ENCODE measurements at places on chromosomes 3 and 15.
A peak's percentile ranks its signal among the peaks of the same experiment; 100 is the strongest.

DNA sequence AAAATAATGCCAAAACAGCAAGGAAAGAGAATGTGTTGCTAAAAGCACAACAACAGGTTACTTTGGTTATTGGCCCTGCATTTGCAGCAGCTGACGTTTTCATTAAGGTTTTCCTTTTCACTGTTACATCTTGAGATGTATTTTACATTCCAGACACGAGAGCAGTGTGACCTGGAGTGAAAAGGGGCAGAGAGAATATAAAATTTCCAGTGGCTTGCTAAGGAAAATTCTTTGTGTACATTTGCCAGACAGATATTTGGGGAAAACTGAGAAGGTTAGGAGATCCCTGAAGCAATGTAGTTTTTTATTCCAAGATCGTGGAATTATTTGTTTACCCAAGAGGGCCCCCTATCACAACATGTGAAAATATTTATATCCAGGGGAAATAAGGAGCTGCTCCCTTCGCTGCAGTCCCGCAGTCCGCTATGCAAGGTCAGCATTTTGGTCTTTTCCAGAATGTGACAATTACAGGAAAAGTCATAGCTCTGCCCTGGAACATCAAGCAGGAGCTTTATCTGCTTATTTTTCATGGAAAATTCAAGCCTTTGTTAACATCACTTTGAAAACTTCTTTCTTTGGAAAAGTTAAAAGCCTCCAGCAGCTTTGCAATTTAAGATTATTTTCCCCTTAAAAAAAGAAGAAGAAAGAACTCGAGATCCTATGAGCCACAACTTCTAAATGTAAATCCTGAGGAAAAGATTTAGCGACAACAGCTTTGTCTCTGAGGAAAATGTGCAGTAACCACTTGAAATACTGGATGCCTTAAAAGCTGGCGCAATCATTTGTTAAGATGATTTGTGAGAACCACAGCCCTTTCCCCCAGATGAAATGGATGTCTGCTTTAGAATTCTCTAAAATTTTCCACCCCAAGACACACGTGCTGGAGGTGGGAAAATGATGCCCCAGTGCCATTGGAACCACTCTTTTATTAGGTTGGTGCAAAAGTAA lies 256.4 kb upstream of the TPM1 start:
- no peak for DNase-seq

DNA sequence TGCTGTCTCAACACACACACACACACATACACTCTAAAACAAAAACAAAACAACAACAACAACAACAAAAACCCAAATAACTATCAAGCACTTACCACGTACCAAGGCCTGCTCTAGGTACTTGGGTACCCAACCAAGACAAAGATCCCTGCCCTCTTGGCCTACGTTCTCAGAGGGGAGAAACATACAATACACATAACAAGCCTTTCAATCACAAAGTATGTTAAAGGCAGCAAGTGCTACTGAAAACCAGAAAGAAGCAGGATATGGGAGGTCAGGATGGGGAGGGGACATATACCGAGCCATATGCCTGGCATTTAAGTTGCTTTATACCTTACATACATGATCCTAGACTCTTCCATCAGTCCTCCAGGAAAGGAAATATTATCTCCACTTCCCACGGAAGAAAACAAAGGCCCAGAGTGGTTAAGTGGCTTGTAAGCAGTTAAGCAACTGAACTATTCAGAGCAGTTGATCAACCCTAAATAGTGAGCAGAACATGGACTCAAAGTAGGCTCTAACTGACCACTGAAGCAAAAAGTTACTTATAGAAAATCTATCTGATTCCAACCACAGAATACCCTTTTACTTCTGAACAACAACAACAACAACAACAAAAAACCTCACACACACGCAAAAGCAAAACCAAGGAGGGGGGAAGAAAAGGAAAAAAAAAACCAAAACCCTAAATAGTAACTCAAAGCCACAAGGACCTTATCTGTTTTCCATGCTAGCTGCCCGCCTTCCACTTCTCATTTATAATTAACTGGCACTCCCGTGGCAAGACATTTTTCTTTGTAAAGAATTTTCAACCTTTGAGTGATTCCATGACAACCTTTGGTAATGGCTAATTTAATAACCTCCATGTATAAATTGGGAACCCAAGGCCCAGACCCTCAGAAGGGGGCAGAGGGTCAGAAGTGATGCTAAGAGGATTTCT lies 21.0 kb downstream of the PRICKLE2 start:
- DNase-seq, result no peak

DNA sequence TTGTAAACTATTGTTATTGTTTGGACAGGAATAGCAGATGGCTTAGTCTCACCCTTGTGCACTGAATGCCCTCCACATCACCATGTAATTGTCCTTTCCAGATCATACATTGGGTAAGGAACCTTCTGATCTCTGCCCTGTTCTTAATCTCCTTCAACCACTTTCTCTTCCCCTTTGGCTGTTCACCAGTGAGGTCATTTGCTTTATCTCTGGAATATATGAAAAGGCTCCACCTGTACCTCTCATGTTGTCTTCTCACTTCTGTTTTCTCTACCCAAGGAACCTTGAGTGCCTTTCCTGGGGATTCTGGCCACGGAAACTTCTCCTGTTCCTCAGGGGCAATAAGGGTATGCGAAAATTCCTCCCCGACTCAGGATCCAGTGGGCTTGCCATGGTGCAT lies 28.5 kb downstream of the MCTP2 start:
- no peak for DNase-seq

- no peak for DNase-seq
Measured at GRCh38 chr3:143226678-143227291, 107.2 kb downstream of the CHST2 start.

GRCh38 chr3:112635674-112636073 lies 5.3 kb downstream of the CCDC80 start:
- DNase-seq, result no peak

DNA sequence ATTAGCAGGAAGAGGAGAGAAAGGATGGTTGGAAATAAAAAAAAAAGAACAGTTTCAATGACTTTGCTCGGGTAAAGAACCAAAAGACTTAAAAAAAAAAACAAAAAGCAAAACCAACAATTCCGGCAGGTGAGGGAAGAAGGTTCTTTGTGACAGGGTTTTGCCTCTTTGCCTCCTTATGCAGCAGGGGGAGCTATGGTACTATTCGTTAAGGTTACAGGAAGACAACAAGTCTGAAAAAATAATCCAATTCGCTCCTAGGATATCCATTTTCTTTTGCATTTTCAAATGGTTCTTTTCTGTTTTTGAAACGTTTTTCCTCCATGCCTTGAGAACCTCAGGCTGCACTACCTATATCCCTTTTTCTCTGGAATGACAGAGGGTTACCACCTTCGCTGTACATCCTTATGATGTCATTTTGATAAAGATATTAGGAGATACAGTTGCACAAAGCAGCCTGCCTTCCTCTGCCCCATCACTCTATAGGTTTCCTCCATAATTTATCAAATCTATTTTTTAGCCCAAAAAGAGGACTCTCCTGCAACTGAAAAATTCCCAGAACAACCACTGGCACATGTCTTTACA lies 55.0 kb downstream of the CFAP20DC start:
- DNase-seq, result peak; percentile 25

DNA sequence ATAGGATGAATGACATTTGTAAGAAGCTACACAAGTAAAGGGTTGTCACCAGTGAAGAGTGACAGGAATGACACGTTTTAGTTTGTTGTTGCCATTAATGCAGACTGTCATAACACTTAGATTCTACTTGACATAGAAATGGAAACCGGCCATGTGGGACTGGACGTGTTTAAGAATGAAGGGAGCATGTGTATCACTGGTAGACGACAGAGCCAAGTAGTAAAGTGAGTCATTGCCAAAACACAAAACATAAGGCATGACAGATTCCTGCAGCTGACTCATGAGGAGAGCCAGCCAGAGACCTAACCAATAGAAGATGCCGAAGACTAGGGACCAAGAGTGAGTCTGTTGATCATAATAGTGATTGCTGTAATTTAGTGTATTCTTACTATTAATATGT lies 106.2 kb upstream of the PLAAT1 start:
- no peak for DNase-seq

GRCh38 chr3:89577637-89578530 lies 470.5 kb downstream of the EPHA3 start:
- no peak for DNase-seq

DNA sequence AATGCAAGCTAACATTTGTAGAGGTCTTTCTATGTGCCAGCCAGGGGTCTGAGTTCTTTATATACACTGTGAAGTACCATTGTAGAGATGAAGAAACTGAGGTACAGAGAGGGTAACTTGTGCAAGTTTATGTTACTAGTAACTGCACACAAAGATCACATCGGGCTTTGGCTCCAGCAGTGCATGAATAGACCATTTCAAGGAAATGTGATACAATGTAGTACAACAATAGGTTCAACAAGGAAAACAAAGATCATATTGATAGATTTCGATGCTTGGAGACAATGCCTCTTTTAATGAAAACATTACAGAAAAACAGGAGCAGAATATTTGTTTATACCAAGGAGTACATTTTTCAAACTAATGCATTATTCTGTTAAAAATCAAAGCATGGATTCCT lies 115.3 kb downstream of the POLR2M start:
- no peak for DNase-seq

DNA sequence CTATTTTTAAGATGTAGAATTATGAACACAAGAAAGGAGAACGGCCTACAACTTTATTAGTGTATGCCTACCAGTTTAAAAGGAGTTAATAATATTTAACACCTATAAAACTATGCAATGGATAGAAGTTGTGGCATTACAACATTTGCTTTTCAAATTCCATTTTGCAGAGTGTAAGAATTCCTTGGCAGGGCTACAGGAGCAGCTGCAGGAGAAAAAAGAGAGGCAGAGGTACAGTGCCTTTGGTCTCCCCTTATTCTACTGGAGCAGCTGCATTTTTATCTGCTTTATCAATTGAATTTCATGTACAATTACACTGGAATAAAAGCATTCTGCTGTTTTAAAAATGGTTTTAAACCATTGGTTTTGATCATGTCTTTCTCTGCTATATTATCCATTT lies 145.7 kb upstream of the KCNH8 start:
- DNase-seq, result no peak

DNA sequence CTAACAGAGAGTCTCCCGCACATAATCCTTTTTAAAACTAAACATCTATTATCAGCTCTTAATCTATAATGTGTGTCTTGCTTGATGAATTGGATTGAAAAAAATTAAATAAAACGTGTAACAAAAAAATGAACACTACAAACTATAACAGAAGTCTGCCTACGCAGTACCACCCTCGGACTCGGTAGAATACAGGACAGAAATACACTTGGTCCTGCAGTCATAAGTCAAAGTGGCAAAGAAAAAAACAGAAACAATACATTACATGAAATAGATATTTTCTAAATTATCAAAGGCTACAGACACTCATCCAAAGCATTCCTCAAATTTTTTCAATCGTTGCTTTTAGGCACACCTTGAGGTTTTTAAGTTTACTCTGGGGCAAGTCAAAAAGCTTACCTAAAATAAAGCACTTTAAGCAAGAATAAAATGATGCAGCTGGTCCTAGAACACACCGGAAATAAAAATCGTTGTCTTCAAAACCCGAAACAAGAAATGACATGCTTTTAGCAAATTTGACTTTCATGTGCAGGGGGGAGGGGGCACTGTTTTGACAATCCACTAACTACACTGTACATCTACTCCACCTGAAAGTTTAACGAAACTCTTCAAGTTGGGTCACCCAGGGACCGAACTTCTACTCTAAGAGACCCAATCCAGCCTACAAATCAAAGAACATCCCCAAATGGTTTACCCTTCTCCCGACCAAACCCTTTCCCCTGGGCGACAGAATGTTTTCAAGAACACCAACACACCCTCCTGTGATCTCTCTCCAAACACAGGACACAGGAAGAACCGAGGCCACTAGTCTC lies 1.3 kb downstream of the ADAM10 start:
- peak; percentile 62 for DNase-seq

DNA sequence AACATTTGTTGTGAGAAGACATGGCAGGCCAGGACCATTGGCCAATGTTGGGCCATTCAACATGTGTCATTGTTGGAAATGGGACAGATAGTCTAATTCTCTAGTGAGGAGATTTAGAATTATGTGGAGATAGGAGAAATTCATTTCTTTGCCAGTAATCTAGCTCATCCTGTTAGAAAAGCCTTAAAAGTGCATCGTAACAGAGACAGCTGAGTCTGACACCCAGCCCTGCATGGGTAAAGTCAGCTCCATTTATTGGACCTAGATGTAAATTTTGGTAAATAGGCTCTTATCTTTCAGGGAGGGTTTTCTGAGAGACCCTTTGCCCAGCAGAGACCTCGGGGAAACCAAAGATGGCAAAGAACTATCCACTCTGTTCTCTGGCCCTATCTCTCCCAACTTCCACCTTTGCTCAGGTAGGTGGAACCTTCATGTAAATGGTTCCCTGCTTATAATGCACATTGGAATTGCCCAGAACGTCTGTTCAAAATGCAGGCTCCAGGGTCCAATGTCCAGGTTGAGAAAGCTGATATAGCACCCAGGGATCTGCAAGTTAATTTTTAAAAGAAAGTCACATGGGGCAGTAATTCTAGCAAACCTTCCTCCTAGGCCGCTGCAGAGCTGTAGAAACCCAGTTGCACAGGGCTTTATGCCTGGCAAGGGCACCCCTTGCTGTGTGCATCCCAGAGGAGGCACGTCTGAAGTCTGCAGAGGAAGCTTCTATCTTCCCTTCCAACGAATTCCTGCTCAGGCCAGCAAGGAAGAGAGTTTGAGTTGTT lies 365.9 kb upstream of the PROK2 start:
- DNase-seq, result no peak

GRCh38 chr3:171470714-171471227 lies 10.6 kb upstream of the TNIK start:
- DNase-seq, result no peak

DNA sequence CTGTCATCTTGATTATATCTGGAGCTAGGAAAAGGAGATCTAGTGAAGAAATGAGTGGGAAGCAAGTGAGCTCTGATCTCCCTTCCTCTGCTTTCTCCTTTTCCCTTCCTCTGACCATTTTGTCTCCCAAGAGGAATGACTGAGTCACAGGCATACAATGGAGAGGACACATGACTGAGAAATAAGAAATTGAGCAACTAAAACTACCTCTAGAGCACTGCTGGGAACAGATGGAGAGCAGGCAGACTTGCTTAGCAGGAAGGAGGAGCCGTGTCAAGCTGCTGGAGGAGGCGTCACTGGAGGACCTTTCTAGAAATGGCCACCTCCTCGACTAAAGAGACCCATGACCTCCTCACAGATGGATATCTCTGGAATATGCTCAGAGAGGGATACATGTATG lies 66.9 kb upstream of the MYO5C start:
- no peak for DNase-seq

DNA sequence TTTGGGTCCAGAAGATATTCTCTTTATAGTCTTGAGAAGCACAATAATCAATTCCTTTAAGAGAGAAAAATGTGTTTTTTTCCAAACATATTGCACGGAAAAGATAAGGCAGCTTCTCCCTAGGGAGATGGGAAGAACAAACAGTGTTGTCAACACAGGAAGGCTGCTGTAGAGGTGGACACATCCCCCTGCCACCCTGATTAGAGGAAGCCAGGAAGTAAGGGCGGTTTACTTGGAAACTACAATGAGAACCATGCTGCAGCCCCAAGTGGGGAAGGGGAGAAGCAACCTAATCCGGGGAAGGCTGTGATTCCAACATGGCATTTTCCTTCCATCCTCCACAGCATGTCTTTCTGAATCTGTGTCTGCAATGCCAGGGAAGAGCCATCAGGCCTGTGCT lies 256.9 kb upstream of the TGFBR2 start:
- DNase-seq, result no peak

- no peak for DNase-seq
Measured at GRCh38 chr3:9781551-9781950, 10.7 kb downstream of the TADA3 start.

All from stimulated activated CD4-positive, alpha-beta T cell treated with anti-CD3 and anti-CD28 coated beads, Interleukin-2, amount 100 ng/mL, for 24 hours (primary cell).